ENCODE measurements at places on chromosomes 4 and X.

DNA sequence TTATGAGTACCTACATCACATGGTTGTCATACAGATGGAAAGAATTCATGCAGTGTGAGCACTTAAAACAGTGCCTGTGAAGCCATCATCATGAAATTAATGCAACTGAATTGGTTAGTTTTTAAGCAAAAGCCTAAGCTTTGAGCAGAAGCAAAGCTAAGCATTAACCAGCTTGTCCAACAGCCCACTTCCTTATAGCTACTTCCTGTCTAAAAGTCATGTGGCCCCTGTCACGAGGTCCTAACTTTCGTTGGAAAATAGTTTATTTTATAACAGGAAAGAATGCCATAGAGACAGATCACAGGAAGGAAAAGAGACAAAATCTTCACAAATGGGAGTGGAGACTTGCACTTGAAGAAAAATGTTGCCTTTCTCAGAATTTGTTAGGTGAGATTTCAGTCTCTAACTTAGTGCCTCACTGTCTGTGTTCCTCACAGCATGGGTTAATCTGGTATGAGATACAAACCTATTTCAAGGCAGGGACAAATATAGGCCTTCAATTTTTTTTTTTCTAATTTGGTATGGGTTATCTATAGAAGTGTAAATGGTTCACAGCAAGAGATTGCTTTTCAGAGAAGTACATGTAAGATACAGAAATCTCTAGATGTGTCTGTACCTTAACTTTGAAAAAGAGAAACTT, 27.7 kb upstream of the VCX start:
- no peak for DNase-seq

- no peak for DNase-seq
Measured at GRCh38 chr4:94653984-94654609, 103.7 kb upstream of the BMPR1B start.

DNA sequence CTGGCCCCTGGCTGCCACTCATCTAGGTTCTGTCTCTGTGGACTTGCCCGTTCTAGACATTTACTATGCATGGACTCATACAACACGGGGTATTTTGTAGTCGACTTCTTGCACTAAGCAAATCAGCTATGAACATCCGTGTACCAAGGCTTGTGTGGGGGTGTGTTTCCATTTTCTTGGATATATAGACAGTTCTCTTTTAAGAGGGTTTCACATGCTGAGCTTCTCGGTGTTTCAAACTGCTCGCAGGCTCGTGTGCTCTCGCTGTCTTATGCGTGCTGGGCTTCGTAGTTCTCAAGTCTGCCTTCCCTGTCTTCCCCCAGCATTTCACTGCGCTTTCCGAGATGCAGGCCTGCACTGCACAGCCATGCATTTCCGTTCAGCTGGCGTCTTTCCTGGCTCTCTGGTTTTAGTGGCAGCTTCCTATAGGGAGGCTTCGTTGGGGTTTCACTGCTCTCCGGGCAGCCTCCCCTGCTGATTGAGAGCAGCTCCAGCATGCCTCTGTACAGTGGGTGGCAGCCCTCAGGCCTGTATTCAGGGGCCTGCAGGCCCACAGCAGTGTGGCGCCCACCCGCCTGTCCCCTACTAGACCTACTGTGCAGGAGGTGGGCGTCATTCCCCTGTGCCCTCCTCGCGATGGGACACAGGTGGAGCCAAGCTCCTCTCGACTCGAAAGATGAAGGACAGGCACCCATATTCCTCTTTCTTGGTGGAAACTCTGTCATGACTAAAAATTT, 27.6 kb downstream of the ZBTB49 start:
- no peak for DNase-seq

DNA sequence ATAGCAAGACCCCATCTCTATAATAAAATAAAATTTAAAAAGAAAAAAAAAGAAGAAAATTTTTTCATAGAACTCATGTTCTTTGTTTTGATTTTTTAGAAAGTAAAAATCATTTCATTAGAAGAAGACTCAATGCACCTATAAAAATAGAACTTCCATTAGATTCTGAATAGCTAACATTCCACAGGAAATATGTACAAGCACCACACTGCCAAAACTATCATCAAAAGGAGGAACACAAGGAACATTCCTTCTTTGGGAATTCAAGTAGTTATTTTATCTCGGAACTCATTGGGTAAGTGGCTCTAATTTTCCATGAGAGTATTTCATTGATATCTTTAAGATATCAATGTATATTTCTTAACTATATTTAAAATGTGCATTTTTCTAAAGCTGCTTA, 157.6 kb downstream of the CAMK2D start:
- DNase-seq = no peak

- DNase-seq = no peak
Measured at GRCh38 chrX:49840679-49841078, 11.6 kb downstream of the PAGE4 start.

Data from cortex of kidney (tissue), 1 donor.